HepG2 (cell line): ENCODE measurements at places on chromosomes 12 and 14. TPM values are rescaled to one million over a fixed set of nuclear protein-coding genes. Genes with fewer than 3 reads are reported as not detected.

MFAP5 gene
- total RNA-seq = not detected in 2 replicates

SIX6 gene
- total RNA-seq = not detected in 2 replicates

GLT1D1 gene
- total RNA-seq = 0.09 TPM in 1 of 2 replicates, not detected in the other

RPS6KA5 gene
- 0.58 and 0.65 TPM in 2 replicates for total RNA-seq

EFS gene
- total RNA-seq = not detected in 2 replicates
